ENCODE measurements at places on chromosomes 1 and 21.

- H3K27me3 ChIP-seq, result no peaks in the 10 kb centered on the region
- H3K27ac ChIP-seq, result no peak overlapping the region
- H3K36me3 ChIP-seq, result no peaks in the 10 kb centered on the region
These were observed 11.5 kb downstream of the PFKFB2 start for GRCh38 chr1:207064561-207064960.

GRCh38 chr21:26814386-26814785, 30.8 kb downstream of the ADAMTS1 start:
- H3K27ac ChIP-seq, result no peak overlapping the region
- no peaks in the 10 kb centered on the region for H3K36me3 ChIP-seq
- H3K4me3 ChIP-seq, result no peak overlapping the region
- no peaks in the 10 kb centered on the region for H3K4me1 ChIP-seq
- DNase-seq, result no peak

- no peaks in the 10 kb centered on the region for H3K27me3 ChIP-seq
- no peaks in the 10 kb centered on the region for H3K4me1 ChIP-seq
- no peak overlapping the region for H3K4me3 ChIP-seq
- no peaks in the 10 kb centered on the region for H3K36me3 ChIP-seq
- DNase-seq, result no peak
- no peak overlapping the region for H3K27ac ChIP-seq
These were observed 11.8 kb downstream of the WNT4 start for GRCh38 chr1:22131062-22131461.

DNA sequence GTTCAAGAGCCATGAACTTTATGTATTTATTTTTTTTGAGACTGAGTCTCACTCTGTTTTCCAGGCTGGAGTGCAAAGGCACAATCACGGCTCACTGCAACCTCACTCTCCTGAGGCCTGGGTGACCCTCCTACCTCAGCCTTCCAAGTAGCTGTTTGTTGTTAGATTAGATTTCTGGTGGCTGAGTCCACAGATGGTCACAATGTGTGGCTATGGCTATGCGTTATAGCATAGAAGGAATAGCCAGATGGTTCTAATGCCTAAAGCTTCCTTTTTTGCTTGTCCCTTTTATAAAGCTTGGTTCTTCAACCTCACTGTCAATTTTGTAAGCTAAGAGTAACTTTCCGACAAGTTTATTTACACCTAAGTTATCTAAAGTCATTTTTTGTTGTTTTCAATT, 62.3 kb upstream of the FMN2 start:
- no peaks in the 10 kb centered on the region for H3K27me3 ChIP-seq
- H3K4me1 ChIP-seq, result no peaks in the 10 kb centered on the region
- DNase-seq, result no peak
- H3K27ac ChIP-seq, result no peak overlapping the region

GRCh38 chr1:53367503-53368313, 39.8 kb upstream of the LRP8 start:
- no peaks in the 10 kb centered on the region for H3K27me3 ChIP-seq
- H3K4me3 ChIP-seq, result no peak overlapping the region
- H3K4me1 ChIP-seq, result peaks cover 24% of the 10 kb centered on the region
- peak overlapping the region; percentile 60 for H3K27ac ChIP-seq
- H3K36me3 ChIP-seq, result no peaks in the 10 kb centered on the region

- H3K36me3 ChIP-seq, result no peaks in the 10 kb centered on the region
- DNase-seq, result no peak
- H3K4me1 ChIP-seq, result no peaks in the 10 kb centered on the region
- no peaks in the 10 kb centered on the region for H3K27me3 ChIP-seq
- no peak overlapping the region for H3K27ac ChIP-seq
- no peak overlapping the region for H3K4me3 ChIP-seq
These were observed 22.4 kb upstream of the EPS15 start for GRCh38 chr1:51541313-51542050.

DNA sequence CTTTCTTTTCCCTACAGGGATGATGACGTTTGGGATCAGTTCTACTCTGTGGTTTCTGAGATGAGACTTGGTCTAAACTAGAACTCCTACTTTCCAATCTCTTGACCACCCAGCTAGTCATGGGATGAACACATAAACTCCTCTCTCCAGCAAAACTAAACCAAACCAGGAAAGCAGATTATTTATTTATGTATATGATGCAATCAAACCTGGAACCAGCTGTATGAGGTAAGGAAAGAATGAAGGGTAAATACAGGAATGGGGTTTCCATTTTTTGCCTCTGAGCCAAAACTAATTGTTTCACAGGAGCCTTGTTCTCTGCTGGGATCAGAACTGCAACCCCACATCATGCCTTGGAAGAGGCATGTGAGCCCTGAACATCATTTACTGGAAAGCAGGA, 3.3 kb upstream of the AGT start:
- H3K27ac ChIP-seq, result no peak overlapping the region
- DNase-seq, result no peak
- no peaks in the 10 kb centered on the region for H3K27me3 ChIP-seq
- no peaks in the 10 kb centered on the region for H3K4me1 ChIP-seq
- no peak overlapping the region for H3K4me3 ChIP-seq

GRCh38 chr1:113153116-113153803, 80.3 kb downstream of the LRIG2 start:
- H3K4me3 ChIP-seq, result no peak overlapping the region
- H3K4me1 ChIP-seq, result no peaks in the 10 kb centered on the region
- H3K36me3 ChIP-seq, result no peaks in the 10 kb centered on the region
- H3K27ac ChIP-seq, result no peak overlapping the region
- no peak for DNase-seq

DNA sequence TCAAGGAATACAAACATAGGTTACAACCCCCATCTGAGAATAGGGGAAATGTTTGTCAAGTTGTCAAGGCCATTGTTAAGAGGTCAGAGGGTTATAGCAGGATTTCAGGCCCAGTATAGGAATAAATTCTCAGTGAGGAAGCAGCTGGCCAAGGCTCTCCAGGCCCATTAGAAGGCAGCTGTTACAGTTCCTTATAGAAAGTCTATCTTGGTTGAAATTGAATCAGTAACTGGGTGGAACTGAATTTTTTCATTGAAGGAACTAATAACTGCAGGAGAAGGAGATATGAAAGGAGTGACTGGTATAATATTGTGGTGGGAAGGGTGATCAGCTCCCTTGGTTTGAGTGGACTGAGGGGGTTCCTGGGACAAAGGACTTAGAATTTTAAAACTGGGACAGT, 134.1 kb downstream of the CYYR1 start:
- H3K4me1 ChIP-seq, result peaks cover 5% of the 10 kb centered on the region
- DNase-seq, result no peak
- no peaks in the 10 kb centered on the region for H3K27me3 ChIP-seq
- H3K27ac ChIP-seq, result no peak overlapping the region
- no peak overlapping the region for H3K4me3 ChIP-seq

DNA sequence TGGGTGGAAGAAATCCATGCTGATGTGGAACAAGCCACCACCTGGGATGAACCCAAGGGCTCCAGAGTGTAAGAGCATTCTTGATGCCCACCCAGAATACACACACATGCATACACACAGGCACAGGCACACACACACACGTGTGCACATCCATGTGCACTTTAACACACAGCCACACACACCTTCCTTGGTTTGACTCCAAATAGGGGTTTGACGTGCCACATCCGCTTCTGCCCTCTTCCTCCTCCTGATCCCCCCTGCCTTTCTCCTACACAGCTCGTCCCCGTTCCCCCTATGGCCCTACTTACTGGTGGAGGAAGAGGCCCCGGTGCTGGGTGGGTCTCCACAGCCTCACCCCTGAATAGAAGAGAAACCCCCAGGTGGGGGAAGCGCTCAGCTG, 16.0 kb downstream of the SPATA21 start:
- H3K27ac ChIP-seq, result no peak overlapping the region
- H3K4me1 ChIP-seq, result peaks cover 16% of the 10 kb centered on the region
- DNase-seq, result peak; percentile 23

GRCh38 chr1:185398022-185398421, 81.0 kb upstream of the IVNS1ABP start:
- no peak for DNase-seq
- no peaks in the 10 kb centered on the region for H3K36me3 ChIP-seq
- H3K27me3 ChIP-seq, result no peaks in the 10 kb centered on the region

- no peaks in the 10 kb centered on the region for H3K27me3 ChIP-seq
- no peak overlapping the region for H3K27ac ChIP-seq
- no peak for DNase-seq
- H3K36me3 ChIP-seq, result no peaks in the 10 kb centered on the region
These were observed 75.4 kb downstream of the VWA5B1 start for GRCh38 chr1:20366056-20366462.

DNA sequence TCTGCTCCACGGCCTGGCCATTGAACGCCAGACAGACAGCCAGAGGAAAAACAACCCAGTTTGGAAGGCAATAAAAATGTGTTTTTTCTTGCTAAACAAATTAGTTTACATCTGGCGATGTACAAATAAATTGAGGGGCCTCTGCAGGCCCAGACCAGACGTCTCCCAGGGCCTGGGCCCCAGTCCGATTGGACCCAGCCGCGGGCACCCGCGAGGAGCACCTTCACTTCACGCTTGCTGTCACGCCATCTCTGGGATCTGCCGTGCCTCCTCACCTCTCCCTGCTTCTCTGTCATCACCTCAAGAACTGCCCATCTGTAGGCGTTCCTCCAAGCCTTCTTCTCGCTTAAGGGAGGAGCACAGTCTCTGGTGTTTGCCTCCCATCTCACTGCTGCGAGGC, 61.5 kb downstream of the GLIS1 start:
- no peaks in the 10 kb centered on the region for H3K36me3 ChIP-seq
- DNase-seq, result no peak
- no peak overlapping the region for H3K27ac ChIP-seq
- H3K4me3 ChIP-seq, result no peak overlapping the region
- H3K27me3 ChIP-seq, result peaks cover 25% of the 10 kb centered on the region

DNA sequence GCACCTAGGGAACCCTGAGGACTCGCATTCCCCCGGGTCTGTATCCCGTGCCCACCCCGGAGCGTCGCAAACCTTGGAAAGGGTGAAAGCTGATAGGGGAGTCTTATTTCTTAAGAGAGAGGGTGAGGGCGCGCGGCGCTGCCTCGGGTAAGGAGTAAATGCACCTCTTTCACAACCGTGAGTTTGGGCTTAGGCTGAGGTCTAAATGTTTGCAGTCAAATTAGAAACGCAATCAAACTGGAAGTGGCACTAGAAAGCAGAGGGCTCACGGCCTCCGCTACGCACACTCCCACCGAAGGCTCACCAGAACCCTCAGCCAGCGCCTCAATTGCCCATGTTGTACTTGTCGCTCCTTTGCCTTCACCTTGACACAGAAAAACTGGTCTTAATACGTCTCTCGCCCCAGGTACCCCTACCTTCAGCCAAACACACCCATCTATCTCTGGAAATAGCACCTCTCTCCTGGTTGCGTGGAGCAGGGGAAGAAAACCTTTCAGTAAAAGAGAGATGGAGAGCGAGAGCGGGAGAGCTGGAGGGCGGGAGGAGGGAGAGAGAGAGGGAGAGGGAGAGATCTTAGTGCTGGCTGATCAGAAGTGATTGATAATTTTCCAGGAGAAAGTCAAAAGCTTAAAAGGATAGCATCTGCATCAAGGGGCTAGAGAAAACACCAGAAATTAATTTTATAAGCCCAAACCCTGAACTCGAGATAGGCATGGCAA, 1.7 kb upstream of the HLX start:
- H3K27me3 ChIP-seq, result no peaks in the 10 kb centered on the region
- H3K27ac ChIP-seq, result no peak overlapping the region
- no peaks in the 10 kb centered on the region for H3K4me1 ChIP-seq
- H3K4me3 ChIP-seq, result no peak overlapping the region
- no peaks in the 10 kb centered on the region for H3K36me3 ChIP-seq

DNA sequence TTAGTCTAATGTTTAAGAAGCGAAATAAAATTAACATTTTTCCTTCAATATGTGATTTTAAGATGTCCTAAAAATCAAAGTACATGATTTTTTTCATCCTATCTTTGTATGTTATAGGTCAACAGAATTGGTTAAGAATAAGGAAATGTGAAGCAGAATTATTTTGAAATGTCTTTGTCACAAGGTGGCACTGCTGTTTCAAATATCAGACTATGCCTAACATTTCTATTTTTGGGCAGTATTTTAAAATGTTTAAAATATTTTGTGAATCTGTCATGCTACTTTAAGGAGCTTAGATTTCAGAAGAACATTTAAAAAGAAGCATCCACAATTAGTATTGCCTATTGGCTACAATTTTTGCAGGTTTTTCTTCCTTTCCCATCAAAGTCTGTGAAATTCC, 38.7 kb downstream of the AMY1C start:
- no peak overlapping the region for H3K4me3 ChIP-seq
- no peaks in the 10 kb centered on the region for H3K27me3 ChIP-seq
- no peaks in the 10 kb centered on the region for H3K36me3 ChIP-seq
- no peak for DNase-seq
- H3K27ac ChIP-seq, result no peak overlapping the region
- H3K4me1 ChIP-seq, result no peaks in the 10 kb centered on the region

DNA sequence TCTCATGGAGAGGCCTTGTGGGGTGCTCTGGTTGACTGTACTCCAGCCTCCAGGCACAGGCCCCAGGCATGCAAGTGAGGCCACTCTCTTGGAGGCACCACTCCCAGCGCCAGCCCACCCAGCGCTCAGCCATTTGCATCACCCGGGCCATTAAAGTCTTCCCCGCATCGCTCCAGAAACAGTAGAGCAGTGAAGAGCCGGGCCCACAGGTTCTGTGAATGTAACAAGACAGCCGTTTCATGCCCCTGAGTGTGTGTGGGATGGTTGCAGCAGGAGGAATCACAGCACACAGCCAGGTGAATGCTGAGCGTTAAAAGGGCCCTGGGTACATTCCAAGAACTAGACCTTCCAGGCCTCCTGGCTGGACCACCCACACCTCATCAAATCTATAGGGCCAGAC, 19.0 kb upstream of the CD2 start:
- no peaks in the 10 kb centered on the region for H3K36me3 ChIP-seq
- DNase-seq, result no peak
- H3K27me3 ChIP-seq, result no peaks in the 10 kb centered on the region
- H3K4me1 ChIP-seq, result peaks cover 32% of the 10 kb centered on the region

GRCh38 chr1:174797398-174797797, 202.3 kb upstream of the CACYBP start:
- H3K27ac ChIP-seq, result no peak overlapping the region
- no peak for DNase-seq
- peaks cover 14% of the 10 kb centered on the region for H3K4me1 ChIP-seq
- no peak overlapping the region for H3K4me3 ChIP-seq
- no peaks in the 10 kb centered on the region for H3K36me3 ChIP-seq

GRCh38 chr1:65992831-65993271, 200.2 kb downstream of the PDE4B start:
- no peaks in the 10 kb centered on the region for H3K27me3 ChIP-seq
- DNase-seq, result no peak
- H3K36me3 ChIP-seq, result no peaks in the 10 kb centered on the region
- no peaks in the 10 kb centered on the region for H3K4me1 ChIP-seq

DNA sequence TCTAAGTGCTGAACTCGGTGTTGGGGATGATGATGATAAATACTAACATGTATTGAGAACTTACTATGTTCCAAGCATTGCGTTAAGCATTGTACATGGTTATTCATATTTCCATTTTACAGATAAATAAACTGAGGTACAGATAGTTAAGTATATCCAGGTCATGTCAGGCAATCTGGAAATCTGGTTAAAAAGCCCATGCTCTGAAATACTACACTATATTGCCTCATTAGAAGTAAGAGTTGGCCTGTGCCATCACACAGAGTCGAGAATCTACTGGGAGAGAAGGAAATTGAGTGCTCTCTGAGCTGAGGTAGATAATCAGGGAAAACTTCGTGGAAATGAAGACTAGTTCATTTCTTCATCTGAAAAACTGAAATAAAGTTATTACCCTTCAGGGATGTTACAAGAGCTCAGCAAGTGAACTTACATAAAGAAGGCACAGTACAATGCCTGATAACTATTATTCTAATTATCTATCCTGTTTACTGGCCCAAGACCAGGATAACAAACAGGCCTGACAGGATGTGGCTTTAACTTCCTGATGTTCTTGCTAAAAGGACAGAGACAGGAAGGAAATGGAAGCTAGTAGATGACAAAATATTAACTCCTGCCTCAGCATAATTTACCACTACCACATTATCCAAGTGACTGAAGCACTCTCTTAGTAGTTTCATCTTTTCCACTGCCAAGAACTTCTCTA, 85.6 kb downstream of the EPS15 start:
- no peak overlapping the region for H3K4me3 ChIP-seq
- DNase-seq, result no peak
- peaks cover 27% of the 10 kb centered on the region for H3K4me1 ChIP-seq

Measured in DND-41 (cell line).